H4 (cell line): ENCODE measurements at places on chromosomes 16 and 17.

DNA sequence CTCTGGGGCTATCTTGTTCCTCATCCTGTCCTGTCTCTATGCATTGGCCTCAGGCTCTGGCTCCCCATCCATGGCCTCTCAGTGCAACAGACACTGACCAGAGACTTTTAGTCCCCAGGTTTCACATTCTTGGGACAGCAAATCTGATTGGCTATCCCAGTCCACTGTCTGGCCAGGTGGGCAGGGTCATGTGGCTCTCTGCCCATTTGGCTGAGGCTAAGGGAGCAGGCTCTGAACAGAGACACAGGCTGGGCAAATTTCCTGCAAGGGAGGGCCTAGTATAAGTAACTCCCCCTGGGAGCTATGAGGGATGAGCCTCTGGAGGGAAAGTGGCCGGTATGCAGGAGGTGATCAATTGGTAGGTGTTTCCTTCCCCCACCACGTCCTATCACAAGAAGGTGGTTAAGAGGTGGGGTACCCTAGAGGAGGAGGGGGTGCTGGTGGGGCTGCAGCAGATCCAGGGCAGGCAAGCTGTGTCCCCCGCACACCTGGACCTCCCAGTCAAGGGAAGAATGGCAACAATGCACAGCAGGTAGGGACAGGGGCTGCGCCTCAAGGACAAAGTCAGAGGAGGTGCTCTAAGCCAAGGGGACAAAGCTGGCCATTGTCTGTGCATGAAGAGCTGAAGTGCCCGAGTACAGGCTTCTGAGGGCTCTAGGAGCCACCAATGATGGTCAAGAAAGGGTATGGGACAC, 13.2 kb downstream of the XYLT2 start:
- no peak for DNase-seq

DNA sequence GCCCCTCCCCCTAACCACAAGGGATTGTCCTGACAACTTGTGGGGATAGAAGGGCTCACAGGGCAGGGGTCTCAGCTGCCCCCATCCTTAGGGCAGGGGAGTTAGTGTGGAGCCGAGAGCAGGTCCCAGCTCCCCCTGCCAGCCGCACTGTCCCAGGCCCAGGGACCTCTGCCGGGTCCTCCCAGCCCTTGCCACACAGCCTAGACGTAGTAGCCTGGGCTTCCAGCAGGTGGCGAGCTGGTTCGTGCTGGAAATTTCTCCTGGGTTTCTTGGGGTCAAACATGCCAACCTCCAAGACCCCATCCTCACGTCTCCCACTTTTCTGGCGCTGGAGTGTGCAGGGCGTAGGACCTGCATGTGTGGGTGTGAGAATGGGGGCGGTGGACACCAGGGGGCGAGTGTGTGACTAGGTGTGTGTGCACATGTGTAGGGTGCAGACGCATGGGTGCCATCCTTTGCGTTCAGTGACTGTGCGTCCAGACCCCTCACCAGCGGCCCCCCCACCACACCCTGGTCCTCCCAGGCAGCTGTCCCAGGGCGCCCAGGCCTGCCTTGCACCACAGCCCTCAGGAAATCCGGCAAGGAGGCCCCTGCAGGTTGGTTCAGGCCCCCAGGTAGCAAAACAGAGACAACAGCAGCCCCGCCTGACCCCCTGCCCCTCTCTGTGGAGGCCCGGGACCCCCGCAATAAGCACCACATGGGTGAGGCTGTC, 29.5 kb downstream of the SBK1 start:
- no peak for DNase-seq

DNA sequence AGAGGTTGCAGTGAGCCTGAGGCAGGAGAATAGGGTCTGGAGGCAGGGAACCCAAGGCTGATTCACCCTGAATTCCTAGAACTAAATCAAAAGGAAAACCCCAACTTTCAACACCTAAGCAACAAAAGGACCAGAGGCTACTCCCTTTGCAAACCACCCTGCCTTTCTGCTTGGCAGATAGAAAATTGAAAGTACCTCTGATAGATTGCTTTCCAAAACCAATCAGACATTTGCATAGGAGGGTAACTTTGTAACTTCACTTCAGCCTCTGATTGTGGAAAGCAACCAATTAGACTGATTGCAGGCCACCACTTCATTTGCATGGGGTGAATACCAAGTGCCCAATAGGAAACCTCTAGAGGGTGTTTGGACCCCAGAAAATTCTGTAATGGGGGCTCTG, 10.9 kb upstream of the TMEM98 start:
- no peak for DNase-seq

DNA sequence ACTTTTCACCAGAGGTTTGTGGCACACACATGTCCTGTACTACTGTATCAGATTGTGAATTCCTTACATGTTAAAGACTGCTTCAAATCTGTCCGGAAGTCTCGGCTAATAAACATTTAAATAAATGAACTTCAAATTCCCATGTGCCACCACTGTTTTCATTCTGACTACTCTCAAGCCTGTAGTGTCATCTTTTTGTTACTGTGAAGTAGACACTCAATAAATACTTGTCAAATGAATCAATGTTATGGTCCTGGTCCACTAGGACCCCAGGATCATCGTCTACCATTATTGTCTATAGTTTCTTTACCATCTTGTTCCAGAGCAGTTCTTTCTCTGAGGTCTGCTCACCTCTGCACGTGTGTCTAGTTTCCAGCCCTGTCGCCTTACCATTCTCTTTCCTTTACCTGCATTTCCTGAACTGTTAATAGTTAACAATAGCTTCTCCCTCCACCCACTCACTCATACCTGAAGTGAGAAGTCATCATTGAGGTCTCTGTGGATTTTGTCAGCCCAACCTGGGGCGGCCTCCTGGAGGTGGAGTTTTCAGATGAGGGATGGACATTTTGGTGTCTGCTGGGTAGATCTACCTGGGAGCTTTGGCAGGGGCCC, 333.0 kb downstream of the SEC14L1 start:
- no peak for DNase-seq

DNA sequence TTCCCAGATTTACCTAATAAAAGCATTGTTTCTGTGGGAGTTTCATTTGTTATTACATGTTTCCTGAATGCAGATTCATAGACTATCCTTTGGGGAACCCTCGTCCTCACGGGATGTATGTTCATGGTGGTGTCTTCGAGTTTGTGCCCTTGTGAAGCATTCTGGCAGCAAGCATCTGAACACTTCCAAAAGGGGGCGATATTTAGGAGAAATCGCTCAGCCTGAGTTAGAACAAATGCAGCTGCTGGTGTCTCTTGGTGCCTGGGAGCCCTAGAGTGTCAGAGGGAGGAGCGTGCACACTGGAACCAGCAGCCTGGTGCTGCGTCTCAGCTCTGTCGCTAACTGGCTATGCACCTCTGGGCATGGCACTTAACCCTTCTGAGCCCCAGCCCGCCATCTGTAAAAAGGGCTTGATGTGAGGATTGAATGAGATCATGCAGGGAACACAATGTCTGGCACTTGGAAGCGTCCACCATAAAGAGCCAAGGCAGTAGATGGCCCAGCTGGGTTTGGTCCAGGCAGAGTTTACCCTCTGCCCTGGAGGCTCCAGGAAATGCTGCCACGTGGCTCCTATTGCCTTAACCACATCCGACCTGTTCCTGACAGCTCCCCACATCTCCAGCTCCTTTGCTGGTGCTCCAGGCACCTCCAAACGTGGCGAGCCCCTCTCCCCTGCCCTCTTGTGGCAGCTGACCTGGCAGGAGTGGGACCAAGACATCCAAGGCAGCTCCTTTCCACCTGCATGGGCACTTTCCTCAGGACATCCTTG, 25.0 kb upstream of the C16orf78 start:
- DNase-seq: peak; percentile 26

DNA sequence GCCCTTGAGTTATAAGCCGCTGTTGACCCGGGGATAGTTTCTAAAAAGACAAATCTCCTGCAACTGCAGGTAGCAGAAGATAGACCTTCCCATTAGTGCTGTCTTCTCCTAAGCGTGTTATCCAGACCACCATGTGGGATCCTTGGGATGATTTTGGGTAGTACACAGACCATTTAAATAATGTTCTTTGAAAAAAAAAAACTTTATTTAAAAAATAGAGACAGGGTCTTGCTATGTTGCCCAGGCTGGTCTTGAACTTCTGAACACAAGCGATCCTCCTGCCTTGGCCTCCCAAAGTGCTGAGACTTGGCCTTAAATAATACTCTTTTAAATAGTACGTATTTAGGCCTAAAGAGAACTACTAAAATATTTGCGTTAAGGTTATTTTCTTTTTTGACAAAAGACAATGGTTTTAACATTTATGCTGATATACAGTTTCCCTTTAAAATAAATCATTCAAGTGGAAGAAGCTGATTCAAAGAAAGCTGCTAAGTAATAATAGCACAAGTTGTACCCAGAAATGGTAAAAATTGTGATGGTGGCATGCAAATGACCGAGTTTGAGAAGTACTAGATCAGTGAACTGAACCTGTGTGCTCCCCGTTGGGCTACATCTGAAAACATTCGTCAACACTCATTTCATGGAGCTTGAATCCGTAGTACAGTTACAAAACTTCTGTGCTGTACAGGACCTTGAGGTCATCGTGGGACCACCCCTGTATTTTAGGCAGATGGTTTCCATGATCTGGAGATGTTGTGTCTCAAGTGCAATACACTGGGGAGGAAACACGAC, 24.0 kb downstream of the SMARCE1 start:
- DNase-seq: no peak

DNA sequence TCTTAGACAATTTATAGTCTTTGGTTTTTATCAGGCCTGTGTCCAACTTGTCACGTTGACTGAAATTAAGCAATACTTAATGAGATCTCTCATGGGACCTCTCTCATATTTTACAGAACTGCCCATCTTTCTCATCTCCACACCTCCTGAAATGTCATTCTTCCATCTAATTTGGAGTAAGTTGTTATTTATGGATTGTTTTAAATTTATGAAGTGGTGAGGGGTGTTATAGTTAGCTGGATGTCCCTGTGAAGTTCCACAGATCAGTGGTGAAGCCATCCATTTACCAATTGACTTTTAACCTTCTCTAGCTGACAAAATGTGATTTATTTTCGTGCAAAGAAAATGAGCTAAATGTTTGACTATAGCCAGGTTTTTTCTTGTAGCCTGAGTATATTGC, 824.9 kb downstream of the KCNJ2 start:
- no peak for DNase-seq

GRCh38 chr17:74134991-74135390, 68.5 kb upstream of the RPL38 start:
- no peak for DNase-seq

DNA sequence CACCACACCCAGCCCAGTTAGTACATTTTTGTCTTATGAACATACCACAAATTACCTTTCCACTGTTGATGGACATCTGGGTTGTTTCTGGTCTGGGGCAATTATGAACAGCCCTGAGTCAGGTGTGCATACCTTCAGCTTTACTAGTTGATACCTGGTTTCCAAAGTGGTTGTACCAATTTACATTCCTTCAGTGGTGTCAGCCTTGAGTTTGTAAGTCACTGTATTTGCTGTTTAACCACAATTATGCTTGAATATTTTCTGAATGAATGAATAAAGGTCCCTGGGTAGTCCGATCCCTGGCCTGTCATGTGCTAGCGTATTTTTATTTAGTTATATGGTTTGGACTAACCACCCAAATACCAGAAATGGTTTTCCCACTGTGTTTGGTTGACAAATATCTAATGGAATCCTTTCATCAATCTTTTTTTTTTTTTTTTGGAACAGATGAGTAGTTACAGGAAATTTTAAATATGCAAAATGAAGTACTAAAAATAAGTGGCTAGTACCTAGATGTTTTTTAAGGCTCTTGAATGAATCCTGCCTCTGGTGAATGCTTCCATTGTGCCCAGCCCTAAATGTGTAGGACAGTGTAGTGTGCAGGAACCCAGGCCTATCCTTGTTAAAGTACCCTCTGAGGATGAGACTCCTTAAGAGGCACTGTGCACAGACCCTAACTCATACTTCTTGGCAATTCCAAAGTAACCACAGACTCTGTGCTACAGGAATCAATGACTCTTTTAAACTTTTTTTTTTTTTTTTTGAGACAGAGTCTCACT, 3.7 kb downstream of the DUSP14 start:
- DNase-seq: no peak

GRCh38 chr17:72430611-72431432, 310.0 kb downstream of the SOX9 start:
- DNase-seq: no peak

GRCh38 chr16:7644176-7644575, 311.5 kb downstream of the RBFOX1 start:
- no peak for DNase-seq

- DNase-seq: no peak
Observed at GRCh38 chr17:77741109-77741508, 217.4 kb upstream of the TNRC6C start.

- no peak for DNase-seq
Observed at GRCh38 chr17:78563189-78564145, 13.7 kb downstream of the DNAH17 start.

- peak; percentile 70 for DNase-seq
Observed at GRCh38 chr17:19727501-19728078, 11.2 kb upstream of the SLC47A2 start.
